ENCODE measurements at places on chromosomes 7 and 10.

DNA sequence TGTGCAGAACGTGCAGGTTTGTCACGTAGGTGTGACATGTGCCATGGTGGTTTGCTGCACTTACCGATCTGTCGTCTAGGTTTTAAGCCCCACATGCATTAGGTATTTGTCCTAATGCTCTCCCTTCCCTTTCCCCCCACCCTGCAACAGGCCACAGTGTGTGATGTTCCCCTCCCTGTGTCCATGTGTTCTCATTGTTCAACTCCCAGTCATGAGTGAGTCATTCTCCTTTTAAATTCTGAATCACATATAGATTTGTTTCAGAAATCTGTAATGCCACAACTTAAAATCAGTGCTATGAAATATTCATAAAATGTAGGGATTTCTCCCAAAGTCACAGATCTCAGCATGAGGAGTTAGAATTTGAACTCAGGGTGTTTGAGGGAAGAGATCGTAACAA lies 552.5 kb upstream of the MBL2 start:
- no peak for DNase-seq

DNA sequence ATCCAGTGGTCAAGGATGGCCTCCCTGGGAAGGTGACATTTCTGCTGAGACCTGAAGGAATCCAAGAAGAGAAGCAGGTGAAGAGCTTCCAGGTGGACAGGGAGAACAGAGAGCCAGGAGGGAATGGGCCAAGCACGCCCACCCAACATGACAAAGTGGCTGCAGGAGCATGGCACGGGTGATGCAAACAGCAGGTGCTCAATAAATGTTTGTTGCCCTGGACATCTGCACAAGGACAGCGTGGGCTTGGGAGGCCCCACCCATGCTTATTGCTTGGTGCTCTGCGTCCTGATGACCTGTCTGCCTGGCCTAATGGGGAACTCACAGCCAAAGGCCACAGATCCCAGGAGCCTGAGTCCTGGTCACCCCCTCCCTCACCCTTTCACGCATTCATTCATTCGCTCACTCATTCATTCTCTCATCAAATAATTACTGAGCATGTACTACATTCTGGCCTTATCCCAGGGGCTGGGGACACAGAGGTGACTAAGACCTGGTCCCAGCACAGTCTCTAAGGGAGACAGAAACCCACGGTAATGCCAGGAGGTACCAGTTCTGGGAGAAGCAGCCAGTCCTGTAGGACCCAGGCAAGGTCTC lies 13.1 kb downstream of the RHBDD2 start:
- DNase-seq = no peak

- DNase-seq = no peak
These were observed 140.4 kb downstream of the CDH23 start for GRCh38 chr10:71537125-71537524.

- DNase-seq = no peak
These were observed 966.7 kb upstream of the ZNF722 start for GRCh38 chr7:63031838-63032436.

Data from globus pallidus (tissue), 1 donor.